NCI-H2029 treated with DMSO at 0.1 percent for 48 hours (cell line): ENCODE measurements at places on chromosomes 1 and 21.

GRCh38 chr1:170445096-170445495 is 86.9 kb upstream of the GORAB start:
- no peak for DNase-seq

- no peak for DNase-seq
Measured at GRCh38 chr1:160662910-160663309, 16.1 kb upstream of the SLAMF1 start.

GRCh38 chr1:45009956-45010854 is 919 bp downstream of the HECTD3 start:
- DNase-seq: peak; percentile 46

DNA sequence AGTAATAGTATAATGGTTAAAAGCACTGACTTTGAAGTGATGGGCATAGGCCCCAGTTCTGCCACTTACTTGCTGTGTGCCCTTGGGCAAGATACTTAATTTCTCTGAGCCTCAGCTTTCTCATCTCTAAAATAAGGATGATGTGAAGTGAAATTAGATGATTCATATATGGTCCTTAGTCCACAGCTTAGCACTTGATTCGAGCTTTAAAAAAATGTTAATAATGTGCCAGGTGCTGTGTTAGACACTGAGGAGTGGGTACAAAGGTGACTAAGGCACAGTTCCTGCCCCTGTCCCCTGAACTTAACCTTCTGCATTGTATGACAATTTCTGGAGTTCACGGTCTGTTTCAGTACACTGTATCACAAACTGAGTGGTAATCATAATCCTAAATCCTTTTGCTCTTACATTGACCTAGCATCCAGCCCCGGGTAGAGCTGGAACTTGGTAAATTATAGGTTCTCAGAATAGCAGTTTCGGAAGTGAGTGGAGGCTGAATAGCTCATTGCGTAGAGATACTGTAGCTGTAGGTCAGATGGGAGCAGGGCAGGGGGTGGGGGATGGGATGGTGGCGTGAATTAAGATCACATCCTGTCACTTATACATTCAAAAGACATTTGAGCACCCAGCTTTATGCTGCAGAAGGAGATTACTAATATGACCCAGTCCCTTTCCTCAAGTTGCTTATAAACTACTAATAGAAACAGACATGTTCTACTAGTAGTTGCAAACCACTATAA is 1.5 kb downstream of the ZNF691 start:
- DNase-seq: no peak

- no peak for DNase-seq
Measured at GRCh38 chr1:201970334-201971159, 11.9 kb upstream of the RNPEP start.

DNA sequence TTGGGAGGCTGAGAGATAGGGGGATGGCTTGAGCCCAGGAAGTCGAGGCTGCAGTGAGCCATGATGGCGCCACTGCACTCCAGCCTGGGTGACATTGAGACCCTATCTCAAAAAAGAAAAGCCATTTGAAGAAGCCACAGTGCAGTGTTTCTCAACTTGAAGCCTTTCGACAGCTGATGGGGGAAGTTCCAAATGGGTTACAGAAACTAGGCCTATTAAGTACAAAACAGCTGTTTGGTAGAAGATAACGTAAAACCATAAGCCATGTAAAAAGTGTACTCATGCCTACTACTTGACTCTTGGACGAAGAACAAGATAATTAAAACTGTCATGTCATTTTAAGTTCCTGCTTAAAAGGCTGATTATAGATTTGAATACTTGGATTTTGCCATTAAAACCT is 16.6 kb downstream of the COPA start:
- no peak for DNase-seq

DNA sequence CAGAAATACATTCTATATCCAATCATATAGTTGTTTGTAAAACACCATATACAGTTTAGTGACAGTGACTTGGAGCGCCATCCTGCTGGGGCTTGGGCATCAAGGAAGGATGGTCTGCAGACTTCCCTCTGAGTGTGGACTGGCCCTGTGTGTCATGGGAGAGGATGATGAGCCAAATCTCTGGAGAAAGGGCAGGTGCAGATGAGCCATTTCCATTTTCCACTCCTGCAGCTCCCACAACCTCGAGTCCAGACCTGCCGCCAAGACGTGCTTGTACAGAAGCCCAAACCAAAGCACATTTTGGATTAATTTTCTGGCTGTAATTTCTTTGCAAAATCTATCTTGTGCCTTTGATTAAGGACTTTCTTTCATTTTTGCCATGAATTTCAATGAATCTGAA is 48.3 kb upstream of the SLC22A15 start:
- DNase-seq: no peak

- no peak for DNase-seq
Measured at GRCh38 chr1:212518188-212519054, 85.7 kb downstream of the NENF start.

- no peak for DNase-seq
Measured at GRCh38 chr1:62401034-62401760, 35.7 kb upstream of the USP1 start.
